ENCODE measurements at places on chromosomes 3 and 15.

DNA sequence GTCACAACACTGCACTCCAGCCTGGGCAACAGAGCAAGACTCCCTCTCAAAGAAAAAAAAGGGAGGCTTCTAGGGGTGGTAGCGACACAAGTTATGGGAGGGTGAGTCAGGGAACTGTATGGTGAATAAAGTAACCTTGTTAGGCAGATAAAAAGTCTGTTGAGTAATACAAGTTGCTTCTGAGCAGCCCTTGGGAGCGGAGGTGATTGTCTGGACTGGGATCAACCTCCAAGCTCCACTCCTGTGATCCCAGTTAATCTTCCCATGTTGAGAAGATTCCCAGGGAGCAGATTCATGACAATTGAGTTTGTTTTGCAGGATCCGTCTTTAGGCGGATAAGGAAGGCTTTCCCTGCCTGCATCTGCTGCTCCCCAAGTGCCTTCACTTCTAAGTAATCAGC, 335.9 kb downstream of the THSD4 start:
- DNase-seq, result no peak

DNA sequence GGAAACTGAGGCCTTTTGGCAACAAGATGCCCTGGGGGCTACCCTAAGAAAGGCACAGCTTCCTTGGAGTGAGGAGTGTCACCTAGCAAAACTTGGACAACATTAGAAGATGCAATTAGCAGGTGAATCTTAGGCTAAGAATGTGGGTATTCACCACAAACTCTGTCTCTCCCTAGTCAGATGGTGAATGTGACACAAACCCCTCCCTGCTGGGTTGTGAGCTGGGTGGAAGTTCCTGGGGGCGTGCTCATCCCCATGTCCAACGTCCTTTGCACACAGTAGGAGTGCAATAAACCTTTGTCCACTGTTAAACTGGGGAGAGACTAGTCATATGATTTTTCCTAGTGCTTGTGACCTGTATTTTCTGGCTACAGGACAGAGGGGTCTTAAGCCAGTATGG, 67.1 kb upstream of the SH3GL3 start:
- no peak for DNase-seq

- peak; percentile 72 for DNase-seq
Measured at GRCh38 chr15:64443747-64444621, 16.4 kb upstream of the ZNF609 start.

- no peak for DNase-seq
Measured at GRCh38 chr3:31848163-31848818, 132.8 kb downstream of the OSBPL10 start.

- DNase-seq, result peak; percentile 89
Measured at GRCh38 chr3:138694287-138695007, 85.9 kb downstream of the FAIM start.

DNA sequence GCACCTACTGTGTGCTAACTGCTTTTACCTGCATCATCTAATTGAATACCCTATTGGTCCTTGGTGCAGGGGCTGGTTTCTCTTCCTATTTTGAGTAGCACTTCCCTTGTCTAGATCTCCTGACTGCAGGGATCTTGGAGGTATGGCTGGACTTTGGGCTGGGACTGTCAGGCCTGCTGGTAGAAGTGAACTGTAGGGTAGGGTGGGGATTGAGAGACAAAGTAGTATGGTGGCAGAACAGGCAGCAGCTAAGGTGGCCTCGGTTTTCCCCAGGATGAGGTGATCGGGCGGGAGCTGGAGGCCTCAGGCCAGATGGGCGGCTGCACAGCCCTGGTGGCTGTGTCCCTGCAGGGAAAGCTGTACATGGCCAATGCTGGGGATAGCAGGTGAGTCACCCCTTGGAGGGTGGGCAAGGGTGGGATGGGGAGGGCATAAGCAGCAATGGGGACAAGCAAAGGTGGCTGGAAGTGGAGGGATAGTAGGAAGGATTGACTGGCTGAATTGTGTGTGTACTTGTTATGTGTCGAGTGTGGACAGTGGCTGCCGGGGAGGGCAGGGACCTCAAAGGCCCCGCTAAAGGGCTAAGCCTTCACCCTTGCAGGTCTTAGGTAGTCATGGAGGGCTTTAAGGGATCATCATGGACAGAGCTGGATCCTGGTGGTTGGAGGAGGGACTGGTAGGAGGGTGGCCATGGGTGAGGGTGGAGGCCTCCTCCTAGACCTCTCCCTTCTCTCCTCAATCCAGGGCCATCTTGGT, 2.0 kb downstream of the PPM1M start:
- no peak for DNase-seq

- no peak for DNase-seq
Measured at GRCh38 chr15:55118344-55118870, 78.3 kb downstream of the RSL24D1 start.
